GF-D8 (cell line): ENCODE measurements at places on chromosomes 1 and 21.

DNA sequence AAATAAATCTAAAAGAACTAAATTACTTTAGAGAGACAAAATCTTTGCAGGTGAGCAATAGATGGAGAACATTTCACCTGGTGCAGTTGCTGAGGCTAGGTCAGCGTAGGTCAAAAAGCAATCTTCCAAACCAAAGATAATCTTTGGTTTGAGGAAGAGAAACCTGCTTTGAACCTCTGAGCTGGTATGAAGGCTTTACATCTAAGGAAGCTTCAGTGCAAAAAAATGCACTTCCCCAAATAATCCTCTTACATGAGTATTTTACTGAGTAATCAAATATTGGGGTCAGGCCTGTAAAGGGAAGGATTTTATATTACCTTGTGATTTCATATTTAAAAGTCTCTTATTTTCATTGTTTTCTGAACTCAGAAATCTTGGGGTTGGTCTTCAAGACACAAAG is 223.6 kb downstream of the SRGAP2C start:
- DNase-seq: no peak

DNA sequence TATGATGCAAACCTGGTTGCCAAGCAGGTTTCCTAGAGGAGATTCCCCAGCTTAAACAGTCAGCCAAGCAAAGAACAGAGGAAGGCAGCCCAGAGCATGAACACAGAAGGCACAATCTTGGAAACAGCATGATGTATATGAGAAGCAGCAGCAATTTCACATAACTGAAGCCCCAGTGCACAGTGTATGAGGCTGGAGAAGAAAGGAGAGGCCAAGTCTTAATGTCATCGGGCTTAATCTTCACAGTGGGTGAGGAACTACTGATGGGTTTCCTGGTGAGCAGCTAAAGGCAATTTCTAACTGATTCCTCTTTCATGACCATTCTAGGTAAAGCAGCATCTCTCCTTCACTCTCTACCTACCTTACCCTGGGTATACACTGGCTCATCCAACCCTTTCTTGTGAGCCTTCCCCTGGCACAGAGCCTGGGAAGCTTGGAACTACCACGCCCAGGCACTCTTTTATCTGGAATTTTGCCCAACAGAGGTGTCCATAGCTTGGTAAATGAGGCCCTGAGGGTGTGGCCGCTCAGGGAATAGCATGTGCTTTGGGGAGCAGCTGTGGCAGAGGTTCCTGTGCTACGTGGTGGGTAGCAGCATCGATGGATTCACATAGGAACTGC is 22.0 kb downstream of the FYB2 start:
- no peak for DNase-seq

GRCh38 chr1:36176106-36176949 is 20.4 kb downstream of the MAP7D1 start:
- no peak for DNase-seq

- no peak for DNase-seq
Observed at GRCh38 chr1:20660847-20661206, 342 bp downstream of the DDOST start.

- no peak for DNase-seq
Observed at GRCh38 chr21:36738489-36739126, 39.7 kb downstream of the SIM2 start.

- no peak for DNase-seq
Observed at GRCh38 chr1:155133799-155134281, 1.8 kb upstream of the SLC50A1 start.
